ENCODE measurements at places on chromosomes 3 and 15.

- DNase-seq: no peak
Measured at GRCh38 chr15:89243046-89243690, 611 bp upstream of the FANCI start.

- no peak for DNase-seq
Measured at GRCh38 chr3:14236902-14237301, 58.3 kb downstream of the LSM3 start.

DNA sequence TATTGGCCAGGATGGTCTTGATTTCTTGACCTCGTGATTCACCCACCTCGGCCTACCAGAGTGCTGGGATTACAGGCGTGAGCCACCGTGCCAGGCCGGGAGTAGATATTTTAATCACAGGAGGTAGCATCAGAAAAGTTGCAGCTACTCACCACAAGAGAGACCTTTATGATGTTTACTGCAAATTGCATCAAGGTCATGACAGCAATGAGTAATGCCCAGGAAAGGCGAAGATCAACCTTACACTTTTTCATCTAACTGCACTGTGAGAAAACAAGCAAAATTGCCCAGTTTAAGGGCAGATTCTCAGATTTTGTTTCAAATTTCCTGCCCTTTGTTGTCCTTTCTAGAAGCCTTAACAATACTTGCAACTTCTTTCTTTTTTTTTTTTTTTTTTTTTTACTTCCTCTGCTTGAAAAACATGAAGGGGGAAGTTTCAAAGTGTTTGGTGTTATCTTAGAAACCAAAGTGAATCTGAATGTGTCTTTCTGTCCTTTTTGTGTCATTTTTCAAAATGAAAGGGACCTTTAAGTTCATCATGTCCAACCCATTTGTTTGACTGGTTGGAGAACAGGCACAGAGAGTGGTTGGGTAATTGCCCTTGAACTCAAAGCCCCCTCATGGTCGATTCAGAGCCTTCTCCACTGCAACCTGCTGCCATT, 25.0 kb downstream of the TGFBR2 start:
- DNase-seq: no peak

DNA sequence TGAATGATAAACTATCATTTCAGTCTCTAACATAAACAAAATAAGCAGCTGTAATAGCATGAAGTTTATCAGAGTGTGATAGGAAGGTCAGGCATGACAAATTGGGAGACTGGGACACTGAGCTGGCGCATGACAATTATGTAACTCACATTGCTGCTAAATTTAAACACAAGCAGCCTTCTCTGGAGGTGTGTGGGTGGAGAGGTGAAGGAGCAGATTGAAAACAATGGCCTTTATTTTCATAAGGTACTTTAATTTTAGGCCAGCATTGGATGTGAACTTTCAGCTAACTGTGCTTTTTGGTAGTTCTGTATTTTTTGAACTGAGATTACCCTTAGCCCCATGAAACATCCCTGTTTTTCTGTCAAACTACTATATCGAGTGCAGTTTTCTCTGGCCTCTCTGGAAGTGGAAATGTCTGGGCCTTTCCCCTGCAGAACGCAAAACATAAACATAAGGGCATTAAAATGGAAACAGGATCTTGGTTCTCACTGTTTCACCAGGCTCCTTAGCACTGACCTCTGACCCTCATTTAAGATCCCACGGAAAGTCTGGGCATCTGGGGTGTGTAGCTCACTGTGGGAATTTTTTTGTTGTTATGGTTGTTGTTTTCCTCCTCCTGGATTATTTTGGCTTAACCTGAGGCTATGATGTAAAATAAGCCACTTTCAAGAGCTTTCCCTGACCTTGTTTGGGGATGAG, 160.1 kb upstream of the DPH6 start:
- no peak for DNase-seq

DNA sequence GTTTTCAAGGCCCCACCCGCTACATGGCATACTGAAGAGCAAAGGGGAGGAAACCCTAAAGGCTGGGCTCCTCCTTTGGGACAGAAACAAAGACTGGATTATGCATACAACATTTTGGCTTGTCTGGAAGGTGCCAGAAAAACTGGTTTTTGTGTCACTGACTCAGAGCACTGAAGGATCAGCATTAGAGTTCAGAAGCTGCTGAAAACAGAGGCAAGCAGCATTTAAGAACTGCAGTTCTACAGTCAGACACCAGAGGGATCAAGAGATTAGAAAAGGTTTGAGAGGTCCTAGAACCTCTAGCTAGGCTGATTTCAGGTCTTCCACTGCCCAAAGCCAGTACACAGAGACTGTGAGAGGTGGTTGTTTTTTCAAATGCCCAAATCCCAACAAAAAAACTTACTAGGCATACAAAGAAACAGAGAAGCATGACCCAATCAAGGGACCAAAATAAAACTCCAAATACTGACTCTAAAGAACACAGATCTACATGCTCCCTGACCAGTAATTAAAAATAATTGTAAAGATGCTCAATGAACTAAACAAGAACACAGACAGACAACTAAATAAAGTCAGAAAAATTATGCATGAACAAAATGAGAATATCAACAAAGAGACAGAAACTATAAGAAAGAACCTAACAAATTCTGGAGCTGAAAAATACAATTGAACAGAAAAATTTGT, 91.2 kb downstream of the SENP2 start:
- DNase-seq: no peak

DNA sequence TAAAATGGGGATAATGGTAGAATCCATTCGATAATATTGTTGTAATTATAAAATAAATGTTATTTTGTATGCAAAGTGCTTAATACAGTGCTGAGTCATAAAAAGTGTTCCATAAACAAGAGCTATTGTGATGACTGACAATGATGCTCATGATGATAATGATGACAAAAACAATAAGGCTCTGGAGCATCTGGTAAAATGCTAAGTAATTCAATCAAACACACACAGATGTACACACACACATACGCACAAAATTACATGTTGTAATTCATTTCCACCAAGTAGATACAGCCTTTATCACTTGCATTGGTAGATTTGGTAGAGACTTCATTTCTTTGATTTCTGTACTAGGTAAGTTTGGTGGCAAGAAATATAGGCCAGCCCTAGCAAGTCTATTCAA, 163.8 kb downstream of the FHIT start:
- DNase-seq: no peak

- no peak for DNase-seq
Measured at GRCh38 chr3:52822363-52822762, 8.1 kb downstream of the ITIH4 start.

- DNase-seq: no peak
Measured at GRCh38 chr3:21159543-21159906, 591.5 kb downstream of the ZNF385D start.

GRCh38 chr3:100002599-100003350, 111.5 kb downstream of the FILIP1L start:
- DNase-seq: no peak

DNA sequence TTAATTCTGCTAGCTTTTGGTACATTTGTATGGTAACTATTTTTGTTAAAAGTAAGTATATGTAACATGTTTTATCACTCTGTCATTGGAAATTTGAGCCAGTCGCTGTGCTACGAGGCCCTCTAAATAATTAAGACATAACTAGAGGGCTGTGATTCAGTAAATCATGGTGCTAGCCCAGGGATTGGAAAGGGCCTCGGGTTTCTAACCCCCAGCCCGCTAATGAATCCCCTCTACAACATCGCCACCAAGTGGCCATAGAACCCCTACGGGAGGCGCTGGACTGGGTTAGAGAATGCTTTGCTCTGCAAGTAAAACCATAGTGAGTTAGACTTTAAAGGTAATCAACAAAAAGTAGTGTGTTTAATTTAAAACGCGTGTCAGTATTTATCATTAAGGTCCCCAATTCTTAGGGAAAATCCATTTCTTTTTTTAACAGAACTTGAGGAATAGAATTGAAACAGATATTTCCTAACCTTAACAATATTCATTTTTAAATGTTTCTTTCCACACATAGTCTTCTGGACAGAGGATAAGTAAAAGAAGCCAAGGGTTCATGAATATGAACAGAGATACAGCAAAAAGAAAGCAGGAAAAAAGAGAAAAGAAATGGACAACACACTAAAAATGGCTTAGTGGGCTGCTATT, 744.7 kb downstream of the EPHA3 start:
- DNase-seq: peak; percentile 31

GRCh38 chr3:5221701-5222100, 34.2 kb downstream of the EDEM1 start:
- DNase-seq: no peak

DNA sequence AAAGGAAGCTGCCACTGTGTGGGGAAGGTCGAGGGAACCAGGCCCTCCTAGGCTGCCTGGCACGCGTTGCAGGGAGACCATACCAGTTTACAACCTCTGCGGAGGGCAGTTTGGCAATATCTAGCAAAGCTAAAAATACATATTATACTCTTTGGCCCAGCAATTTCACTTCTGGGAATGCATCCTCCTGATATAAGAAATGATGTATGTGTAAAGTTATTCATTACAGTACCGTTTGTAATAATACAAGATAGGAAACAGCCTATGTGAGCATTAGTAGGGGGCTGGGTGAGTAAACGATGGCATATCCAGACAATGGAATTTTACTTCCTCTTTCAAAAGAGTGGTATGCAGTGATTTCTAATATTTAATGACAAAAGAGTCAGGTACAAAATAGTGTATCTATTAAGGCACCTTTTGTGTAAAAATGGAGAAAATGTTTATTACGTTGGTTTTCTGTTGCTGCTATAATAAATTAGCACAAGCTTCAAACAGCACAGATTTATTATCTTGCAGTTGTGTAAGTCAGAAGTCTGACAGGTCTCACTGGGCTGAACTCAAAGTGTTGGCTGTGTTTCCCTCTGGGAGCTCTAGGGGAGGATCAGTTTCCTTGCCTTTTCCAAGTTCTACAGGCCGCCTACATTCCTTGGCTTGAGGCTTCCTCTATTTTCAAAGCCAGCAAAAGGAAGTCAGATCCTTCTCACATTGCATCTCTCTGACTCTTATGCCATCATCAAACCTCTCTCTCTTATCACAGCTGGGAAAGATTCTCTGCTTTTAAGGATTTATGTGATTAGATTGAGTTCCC, 9.0 kb downstream of the APOD start:
- DNase-seq: no peak

DNA sequence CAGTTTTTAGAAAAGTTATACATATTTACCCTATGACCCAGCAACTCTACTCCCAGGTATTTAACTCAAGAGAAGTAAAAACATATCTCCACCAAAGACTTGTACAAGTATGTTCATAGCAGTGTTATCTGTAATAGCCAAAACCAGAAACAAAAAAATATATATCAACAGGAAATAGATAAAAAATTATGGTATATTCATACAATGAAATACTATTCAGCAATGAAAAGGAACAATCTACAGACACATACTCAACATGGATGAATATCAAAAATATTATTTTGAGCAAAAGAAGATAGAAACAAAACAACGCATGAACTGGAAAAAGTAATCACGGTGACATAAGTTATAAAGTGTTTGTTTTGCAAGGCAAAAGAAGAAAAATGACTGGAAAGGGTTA, 72.4 kb downstream of the VPS13C start:
- DNase-seq: no peak

- no peak for DNase-seq
Measured at GRCh38 chr3:66392966-66393332, 107.9 kb downstream of the LRIG1 start.

- no peak for DNase-seq
Measured at GRCh38 chr3:10522646-10523303, 17.4 kb upstream of the ATP2B2 start.

DNA sequence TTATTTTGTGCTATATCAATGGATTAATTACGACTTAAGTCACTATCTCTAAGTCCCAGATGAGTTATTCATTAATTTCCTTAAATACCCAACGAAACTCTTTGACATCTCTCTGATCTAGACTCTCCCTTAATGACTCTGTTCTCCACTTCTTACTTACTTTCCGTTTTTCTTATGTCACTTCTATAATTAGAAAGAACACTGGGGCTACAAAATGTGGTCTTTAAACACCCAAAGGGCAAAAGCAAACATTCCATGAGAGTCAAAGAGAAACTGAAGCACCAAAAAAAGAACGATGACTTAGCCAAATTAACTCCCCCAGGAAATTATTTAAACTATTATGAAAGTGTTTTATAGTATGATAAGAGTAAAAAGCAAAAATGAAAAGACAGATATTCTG, 166.4 kb upstream of the UBE2E2 start:
- DNase-seq: no peak

DNA sequence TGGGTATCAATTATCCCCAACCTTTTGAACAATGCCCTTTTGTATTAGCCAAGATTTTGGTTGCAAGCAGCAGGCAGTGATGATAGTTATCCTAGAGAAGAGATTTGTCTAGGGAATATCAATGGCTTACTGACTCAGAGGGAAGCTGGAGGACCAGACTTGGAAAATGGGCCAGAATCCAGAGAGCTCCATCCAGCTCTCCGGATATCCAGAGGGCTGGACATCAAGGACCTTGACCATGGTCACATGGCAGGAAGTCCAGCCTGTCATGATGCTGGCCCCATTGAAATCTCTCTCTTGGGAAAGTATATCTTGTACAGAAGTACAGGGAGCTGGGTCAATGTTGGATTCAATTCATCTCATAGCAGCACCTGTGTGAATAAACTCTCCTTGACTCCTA, 148.5 kb upstream of the PDZRN3 start:
- DNase-seq: no peak

DNA sequence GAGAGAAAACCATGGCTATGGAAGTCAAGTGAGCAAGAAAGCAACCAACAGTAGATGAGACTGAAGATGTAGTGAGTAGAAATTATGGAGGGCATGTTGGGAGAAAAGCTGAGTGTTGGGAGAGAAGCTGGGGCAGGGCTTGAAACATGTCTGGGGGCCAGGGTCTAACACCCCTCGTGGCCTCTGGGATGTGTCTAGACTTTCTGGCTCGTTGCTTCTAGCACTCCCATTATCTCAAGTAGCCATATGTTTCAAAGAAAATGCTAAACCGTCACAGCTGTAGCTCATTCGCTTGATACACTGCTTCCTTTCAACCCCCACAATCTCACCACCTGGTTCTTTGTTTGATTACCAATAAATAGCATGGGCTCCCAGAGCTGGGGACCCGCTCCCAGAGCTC, 83.8 kb upstream of the BCHE start:
- DNase-seq: no peak

DNA sequence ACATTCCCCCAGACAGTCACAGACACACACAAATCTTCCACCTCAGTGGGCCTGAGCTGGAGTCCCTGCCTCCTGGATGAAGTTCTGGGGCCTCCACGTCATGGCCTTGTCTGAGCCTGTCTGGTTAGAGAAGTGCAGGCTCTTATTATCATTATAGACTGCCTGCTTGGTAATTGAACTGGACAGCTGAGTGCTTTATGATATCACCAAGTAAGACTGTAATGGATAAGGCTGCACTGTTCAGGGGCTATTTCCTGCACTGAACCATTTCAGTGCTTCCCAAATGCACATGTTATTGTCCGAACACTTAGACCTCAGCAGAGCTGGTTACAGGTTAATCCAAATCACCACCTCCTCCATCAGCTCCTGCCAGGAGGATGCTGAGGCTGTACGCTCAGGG, 8.7 kb upstream of the ST6GAL1 start:
- no peak for DNase-seq

GRCh38 chr15:101404245-101404644, 85.3 kb downstream of the PCSK6 start:
- DNase-seq: no peak

DNA sequence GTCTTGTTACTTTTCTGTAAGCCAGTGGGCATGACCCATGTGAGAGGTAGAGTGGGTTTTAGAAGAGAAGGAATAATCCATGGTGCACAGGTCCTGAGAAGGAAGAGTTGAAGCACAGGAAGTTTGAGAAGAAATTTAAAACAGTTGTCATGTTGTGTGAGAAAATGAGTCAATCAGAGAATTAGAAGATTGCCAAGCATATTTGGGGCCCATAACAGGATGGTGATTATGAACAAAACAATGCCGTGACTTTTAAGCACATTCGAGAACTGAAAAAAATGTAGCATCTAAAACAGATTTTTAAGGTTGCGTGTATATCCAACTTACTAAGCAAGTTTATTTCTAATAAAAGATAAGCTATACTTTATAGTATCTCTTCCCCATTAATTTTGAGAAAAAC, 198.7 kb downstream of the RORA start:
- no peak for DNase-seq

All from substantia nigra (tissue), 51 donors.